ENCODE measurements at places on chromosomes 2 and 18. TPM values are rescaled to one million over a fixed set of nuclear protein-coding genes. Genes with fewer than 3 reads are reported as not detected.

- no peak for DNase-seq
Observed at GRCh38 chr2:140440815-140441214, 1660.6 kb upstream of the NXPH2 start.

DNA sequence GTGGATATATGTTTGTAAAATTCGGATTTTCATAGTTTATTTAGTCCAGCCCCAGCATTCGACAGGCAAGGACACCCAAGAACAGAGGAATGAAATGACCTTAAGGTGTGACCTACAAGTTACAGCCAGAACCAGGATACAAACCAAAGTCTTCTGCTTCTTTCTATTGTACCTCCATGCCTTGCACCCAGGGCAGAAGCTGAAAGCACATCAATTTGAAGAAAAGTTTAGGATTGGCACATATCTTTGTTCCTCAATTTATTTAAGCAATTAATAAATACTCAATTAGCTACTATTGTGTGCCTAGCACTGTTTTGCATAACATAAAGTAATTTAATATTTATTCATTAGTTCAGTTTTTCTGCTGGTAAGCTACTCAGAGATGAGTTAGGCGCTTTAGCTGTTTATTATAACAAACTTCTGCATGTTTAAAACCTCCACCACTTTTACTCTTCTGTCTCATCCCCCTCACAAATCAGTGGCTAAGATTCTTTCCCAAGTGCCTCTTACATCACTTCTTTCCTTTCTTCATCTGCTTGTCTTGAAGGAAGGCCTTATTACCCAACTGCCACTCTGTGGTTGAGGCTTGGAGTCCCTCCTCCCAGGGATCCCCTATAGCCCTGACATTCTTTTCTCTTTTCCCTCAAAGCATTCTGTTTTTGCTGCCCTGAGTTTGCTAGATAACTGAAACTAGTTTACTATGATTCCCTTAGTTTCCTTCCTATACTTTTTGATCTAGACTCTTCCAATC is 37.1 kb upstream of the DARS1 start:
- DNase-seq = no peak

DNA sequence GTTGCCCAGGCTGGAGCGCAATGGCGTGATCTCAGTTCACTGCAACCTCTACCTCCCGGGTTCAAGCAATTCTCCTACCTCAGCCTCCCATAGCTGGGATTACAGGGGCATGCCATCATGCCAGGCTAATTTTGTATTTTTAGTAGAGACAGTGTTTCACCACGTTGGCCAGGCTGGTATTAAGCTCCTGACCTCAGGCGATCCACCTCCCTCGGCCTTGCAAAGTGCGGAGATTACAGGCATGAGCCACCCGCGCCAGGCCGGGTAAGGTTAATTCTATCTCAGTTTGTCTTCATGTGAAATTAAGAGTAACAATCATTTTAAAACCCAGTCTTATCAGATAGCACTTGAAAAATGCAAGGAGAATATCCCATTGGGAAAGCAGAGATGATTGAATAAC is 1681.7 kb upstream of the DDX18 start:
- no peak for DNase-seq

DNA sequence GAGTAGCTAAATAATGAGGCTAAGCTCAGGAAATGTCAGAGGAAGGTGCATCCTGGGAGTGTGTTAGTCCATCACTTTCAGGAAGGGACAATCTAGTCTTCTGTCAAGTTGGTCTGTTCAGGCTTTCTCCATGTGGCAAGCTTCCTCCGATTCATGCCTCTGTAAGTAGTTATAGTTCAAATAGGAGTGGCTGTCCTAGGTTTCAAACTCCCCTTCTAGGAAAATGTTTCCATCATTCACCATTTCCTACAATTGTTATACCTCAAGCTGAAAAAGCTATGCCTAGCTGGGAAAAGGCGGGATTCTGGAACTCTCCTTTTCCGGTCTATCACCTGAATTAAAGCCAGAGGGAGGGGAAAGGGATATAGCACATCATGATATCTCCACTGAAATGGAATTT is 287.7 kb upstream of the ZSWIM2 start:
- DNase-seq = no peak

DNA sequence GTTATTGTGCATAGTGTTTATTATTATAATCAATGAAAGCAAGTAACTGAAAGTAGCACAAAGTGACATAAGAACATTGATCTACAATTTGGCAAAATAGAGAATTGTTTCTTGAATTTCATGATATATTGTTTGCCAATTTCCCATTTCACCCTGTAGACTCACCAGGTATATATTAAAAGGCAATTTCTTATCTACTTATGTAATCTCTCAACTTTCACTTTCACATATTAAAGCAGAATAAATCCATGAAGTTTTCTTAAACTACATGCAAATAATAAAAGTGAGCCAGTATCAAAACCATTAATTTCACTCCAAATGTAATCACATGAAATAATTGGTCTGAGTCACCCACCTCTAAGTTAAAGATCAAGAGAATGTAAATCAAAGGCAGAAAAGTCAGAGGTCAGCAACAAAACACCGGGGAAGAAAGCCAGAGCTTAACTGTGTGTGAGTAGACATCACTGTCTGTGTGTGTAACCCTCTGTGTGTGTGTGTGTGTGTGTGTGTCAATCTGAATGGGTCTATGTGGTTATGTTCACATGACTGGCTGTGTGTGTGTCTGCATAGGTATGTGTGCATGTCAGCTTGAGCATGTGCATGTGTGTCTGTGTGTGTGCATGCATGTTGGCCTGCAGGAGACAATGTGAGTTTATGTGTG is 44.1 kb downstream of the ZNF385B start:
- no peak for DNase-seq

GRCh38 chr2:186256540-186256939 is 229.5 kb upstream of the ZC3H15 start:
- no peak for DNase-seq

GRCh38 chr2:127834951-127835350 is 23.0 kb downstream of the POLR2D start:
- no peak for DNase-seq

DNA sequence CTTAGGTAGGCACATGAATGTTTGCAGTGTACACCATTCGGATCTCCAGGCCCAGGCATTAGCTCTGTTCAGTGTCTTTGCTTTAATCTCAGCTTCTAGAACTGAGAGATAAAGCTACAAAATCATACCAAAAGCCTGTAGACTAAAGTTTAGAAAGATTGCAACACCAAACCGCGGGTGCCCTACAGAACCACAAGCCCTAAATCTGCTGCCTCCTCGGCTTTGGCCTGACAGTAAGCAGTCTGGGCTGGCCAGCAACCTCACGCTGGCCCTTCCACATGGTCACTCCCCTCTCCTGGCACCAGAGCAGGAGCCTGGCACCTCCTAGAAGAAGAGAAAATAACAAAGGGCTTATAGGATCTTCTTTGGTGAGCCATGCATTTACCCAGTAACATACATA is 8.9 kb upstream of the OSR1 start:
- DNase-seq = no peak

DNA sequence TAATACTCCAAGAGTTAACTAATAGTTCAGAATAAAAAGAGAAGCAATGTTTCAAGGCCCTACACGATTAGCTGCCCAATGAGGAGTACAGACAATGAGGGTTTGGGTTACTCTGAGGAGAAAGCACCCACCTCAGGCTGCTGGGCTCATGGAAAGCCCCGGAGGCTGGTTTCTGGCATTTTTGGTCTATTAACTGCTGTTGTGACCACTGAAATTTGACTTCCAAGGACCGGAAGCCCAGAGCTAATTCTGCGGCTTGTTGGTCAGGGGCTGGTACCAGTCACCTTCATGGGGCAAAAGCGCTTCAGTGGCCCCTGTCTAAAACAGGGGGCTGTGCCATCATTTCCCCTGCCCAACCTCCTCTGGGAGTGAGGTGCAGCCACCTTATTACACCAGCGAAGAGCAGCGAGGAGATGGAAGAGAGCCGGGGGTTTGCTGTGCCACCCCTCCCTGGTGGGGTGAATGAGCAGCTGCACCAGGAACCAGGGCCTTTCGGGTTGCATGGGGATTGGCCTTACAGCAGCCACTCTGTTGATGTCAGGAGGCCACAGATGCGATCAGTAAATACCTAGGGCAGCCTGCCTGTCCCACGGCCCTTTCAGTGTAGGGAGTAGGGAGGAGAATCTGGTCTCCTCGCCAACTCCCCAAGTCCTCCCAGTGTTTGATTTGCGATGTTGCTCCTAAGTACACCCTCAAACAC is 131.3 kb downstream of the CELF4 start:
- DNase-seq = no peak

DNA sequence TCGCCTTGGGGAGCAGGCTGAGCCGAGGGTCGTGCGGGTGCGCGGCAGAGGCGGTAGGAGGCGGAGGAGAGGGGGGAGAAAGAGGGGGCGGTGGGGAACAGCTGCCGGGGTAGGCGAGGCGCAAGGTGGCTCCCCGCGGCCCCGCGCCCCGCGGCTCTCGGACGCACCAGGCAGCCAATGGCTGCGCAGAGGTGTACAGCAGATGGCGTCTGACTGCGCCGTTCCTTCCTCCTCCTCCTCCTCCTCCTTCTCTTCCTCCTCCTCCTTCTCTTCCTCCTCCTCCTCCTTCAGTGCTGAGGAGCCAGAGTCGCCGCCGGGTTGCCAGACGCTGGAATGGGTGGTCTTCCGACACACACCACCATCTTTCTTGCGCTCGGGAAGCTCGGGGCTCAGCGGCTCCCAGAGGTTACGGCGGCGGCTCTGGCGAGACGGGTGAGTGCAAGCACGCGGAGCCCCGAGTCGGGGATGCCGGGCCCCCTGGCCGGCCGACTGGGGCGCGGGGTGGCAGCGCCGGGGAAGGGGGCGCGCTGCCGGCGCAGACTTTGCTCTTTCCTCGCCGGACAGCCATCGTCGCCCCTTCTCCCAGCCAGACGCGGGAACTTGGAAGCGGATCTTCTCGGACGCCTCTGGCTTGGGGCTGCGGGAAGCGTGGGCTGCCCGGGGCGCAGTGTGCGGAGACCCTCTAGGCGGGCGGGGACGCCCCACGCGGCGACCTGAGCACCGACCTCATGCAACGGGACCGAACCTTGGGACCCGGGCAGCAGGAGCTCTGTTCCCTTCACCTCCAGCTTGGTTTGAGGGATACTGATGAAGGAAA is at the start of gene THSD7B:
Gene THSD7B, plus strand, starts transcription at position 290 of the 817 bp plus-strand sequence. CDS start 116,634 bp downstream, outside the sequence.
- DNase-seq = no peak

DNA sequence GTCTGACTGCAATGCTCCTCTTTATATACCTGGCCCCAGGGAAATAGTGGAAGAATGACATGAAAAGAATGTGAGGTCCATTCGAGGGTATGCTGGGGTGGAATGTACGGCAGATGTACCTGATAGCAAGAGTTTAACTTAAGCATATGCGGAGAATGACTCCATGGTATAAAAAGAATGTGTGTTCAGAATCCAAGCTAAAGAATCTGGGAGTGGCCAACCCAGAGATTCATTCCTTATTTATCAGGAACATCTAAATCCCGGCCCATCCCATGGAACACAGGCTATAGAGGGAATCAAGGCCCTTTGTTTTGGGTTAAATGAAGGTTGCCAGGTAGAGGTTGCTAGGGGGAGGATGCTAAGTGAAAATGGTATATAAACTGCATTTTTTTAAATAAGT is 150.0 kb downstream of the ZNF385B start:
- DNase-seq = no peak

- DNase-seq = no peak
Observed at GRCh38 chr2:117492209-117492851, 322.2 kb upstream of the DDX18 start.

DNA sequence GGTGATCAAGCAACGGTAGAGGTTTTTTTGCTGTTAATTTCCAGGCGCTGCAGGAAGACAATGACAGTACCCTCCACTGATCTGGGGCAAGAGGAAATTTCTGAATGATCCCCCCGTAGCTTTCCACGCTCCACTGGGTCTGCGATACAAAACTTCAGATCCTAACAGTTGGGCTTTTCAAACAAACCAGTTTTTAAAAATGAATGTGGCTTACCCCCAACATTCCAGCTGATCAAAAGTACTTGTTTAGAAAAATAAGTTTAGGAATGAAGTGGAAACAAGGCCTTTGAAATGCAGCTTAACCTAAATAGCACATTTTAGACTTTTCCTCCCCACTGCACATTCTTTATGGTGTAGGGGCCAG is 5.7 kb downstream of the ZFP36L2 start:
- DNase-seq = no peak

The SCN2A gene
- total RNA-seq = not detected

The CCT4 gene
- total RNA-seq = 77.0 TPM

The ACTG2 gene
- total RNA-seq = 0.41 TPM

The MOGAT1 gene
- not detected for total RNA-seq

The PAIP2B gene
- total RNA-seq = 14.6 TPM

The SNX17 gene
- 91.5 TPM for total RNA-seq

The LOXHD1 gene
- total RNA-seq = not detected

The GDF7 gene
- total RNA-seq = 0.02 TPM

The FAM237A gene
- total RNA-seq = not detected

The PPM1G gene
- total RNA-seq = 47.2 TPM
